ENCODE measurements at places on chromosomes 16 and 17. TPM values are rescaled to one million over a fixed set of nuclear protein-coding genes. Genes with fewer than 3 reads are reported as not detected.

The ZNF385C gene
- not detected for polyA plus RNA-seq

The TP53TG3B gene
- polyA plus RNA-seq, result not detected

The CDH11 gene
- not detected for polyA plus RNA-seq

The RBFOX1 gene
- not detected for polyA plus RNA-seq

The SEPHS2 gene
- polyA plus RNA-seq, result 60.7 TPM

The TSPOAP1 gene
- 1.5 TPM for polyA plus RNA-seq

The ABCA8 gene
- not detected for polyA plus RNA-seq

The DLX3 gene
- polyA plus RNA-seq, result 0.26 TPM

The DOC2B gene
- polyA plus RNA-seq, result not detected

Measured in naive thymus-derived CD8-positive, alpha-beta T cell (primary cell).